SJCRH30 (cell line): ENCODE measurements at places on chromosomes 3 and 15.

- DNase-seq, result no peak
Observed at GRCh38 chr15:89413877-89414276, 79.3 kb upstream of the POLG start.

GRCh38 chr3:114566767-114567166 lies 272.9 kb downstream of the TIGIT start:
- no peak for DNase-seq

DNA sequence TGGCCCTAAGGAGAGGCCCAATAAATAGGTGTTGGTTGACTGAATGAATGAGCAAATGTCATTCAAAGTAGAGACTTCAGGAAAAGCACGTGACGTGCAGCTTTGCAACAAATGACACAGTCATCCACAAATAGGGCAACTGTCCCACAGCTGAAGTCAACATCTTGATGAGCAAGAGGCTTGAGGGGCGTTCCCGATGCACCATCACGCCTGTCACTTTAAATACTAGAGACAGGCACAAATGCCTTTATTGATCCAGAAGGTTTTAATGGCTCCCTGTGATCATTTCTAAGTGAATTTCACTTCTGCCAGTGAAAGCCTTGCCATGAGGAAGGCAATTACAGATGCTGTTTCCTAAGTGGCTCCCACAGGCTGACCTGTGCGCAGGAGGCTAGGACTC lies 43.6 kb downstream of the ABTB1 start:
- DNase-seq, result no peak

DNA sequence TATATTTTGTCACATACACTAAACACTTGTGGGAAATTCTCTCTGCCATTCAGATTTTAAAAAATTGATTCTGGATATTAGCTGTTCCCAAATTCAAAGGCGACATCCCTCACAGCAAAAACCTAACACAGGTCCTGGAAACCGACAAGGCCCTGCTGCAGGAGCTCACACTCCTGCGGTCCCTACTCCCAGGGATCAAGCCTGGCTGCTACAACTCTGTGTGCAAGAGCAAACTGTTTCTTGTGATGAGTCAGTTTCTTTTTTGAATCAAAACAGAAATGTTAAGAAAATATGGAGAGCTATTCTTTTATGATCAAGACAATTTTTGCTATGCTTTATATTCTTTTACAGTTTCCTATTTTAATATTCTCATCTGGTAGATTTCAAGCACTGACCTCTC lies 51.0 kb upstream of the TJP1 start:
- DNase-seq, result no peak

DNA sequence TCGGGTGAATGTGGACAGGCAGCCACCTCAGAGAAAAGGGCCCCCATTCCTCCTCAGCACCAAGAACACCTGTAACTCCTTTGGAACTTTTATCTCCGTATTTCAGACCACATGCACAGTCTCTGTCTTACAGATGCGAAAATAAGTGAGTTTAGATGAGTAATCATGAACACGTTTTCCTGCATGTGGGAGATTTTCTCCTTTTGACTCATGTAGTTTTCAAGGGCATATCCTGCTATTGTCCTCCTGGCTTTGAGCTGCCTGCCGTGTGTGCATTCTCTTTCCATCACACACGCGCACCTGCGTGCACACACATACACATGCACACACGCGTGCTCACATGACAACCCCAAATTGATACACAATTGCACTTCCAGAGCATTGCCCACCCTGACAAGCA lies 239.2 kb downstream of the GABRG3 start:
- DNase-seq, result no peak
